ENCODE measurements at places on chromosomes 5 and 9.

- no peak for DNase-seq
These were observed 194.9 kb downstream of the PALM2AKAP2 start for GRCh38 chr9:109974918-109975276.

DNA sequence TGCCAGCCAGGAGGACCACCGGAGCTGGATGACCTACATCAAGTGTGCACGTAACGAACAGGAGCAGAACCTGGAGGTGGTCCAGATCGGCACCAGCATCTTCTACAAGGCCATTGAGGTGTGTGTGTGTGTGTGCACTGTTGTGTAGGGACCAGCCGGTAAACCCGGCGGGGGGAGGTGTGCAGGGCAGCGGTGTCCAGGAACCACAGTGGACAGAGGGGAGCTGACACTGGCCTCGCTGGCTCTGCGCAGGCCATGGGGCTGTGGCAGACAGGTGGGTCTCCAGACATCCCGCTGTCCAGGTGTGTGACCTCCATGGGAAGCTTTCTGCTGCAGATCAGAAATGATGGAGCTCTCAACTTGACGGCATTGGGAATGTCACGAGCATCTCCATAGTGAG, 3.8 kb downstream of the PRDM12 start:
- no peak for DNase-seq

DNA sequence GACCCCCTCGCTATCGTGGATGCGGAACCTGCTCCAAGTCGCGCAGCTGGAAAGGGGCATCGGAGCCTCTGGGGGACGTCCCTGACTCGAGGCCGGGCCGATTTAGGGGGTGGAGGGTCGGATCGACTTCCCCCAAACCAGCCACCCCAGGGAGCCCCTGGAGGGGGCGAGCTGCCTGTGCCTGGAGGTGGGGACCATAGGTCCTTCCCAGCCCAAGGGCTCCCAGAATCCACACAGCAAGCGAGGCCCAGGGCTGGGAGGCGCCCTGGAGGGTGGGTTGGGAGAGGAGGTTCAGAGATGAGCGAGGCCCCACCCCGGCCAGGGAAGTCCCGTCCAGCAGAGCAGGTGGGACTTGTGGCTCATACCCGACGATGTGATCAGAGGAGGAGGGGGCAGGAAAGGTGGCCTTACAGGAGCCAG, 147.6 kb downstream of the GAPVD1 start:
- DNase-seq = no peak

- DNase-seq = peak; percentile 40
These were observed 73.5 kb downstream of the LNPEP start for GRCh38 chr5:97009212-97009898.

DNA sequence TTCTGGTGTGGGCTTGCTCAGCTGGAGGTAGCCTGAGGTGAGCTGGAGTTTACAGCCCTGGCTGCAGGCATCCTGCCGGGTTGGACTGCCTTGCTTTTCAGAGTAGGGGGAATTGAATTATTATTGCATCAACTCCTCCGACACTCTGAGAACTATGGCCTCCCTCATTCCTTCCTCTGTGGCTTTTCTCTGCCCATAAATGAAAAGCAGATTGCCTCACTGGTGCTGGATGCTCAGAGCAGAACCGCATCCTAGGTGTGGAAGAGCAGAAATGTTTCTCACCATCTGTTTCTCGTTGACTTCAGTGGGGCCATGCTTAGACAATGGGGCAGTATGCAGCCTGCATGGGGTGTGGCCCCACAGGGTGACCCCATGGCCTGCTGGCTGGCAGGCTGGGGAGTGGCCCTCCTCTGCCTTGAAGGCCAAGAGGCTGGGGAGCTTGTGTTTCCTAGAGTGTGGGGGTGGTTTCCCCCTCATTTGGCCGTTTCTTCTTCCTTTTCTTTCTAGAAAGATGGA, 27.3 kb upstream of the TGFBI start:
- peak; percentile 90 for DNase-seq

- DNase-seq = no peak
These were observed 68.8 kb upstream of the SSBP2 start for GRCh38 chr5:81819556-81820317.

GRCh38 chr5:158461240-158461854, 602.4 kb upstream of the CLINT1 start:
- peak; percentile 89 for DNase-seq

DNA sequence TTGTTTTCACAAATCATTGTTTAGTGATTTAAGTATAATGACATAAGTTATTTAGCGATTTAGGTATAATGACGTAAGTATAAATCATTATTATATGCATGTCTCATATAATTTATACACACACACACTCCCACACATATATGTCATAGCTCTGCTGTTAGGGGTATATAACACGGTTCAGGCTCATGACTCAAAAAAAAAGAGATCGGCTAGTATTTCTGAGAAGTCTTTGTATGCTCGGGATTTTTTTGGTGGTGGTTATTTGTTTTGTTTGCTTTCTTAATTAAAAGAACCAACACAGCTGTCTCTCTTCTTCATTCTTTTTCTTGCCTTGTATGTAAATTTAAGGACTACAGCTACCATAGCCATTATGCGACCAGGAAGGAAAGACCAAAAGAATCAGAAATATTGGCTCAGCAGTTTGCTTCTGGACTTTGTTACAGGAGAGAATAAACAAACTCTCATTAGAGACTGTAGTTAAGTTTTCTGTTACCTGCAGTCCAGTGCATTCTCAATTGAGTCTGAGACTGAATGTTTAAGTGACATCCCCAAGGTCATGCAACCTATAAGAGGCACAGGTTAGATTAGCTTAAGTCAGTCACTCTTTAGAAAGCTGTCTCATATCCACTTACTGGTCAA, 83.2 kb upstream of the NREP start:
- DNase-seq = no peak

DNA sequence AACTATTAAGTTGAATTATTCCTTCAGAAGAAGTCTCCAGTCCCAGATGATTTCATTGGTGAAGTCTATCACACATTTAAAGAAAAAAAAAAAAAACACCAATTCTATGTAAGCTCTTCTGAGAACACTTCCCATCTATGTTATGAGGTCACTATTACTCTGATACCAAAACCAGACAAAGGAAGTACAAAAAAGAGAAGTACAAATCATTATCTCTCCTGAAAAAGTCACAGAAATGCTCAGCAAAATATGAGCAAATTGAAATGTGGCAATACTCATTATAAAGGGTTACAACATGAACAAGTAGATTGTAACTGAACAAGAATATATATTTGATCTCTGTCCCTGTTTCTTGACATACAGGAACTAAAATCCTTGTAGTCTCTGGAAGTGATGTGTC, 280.4 kb downstream of the TLE1 start:
- no peak for DNase-seq

GRCh38 chr5:78634634-78635033, 13.9 kb downstream of the LHFPL2 start:
- DNase-seq = no peak

- no peak for DNase-seq
These were observed 5.7 kb downstream of the NEURL1B start for GRCh38 chr5:172646716-172647285.

GRCh38 chr5:78886341-78887230, 98.5 kb downstream of the ARSB start:
- no peak for DNase-seq
